NCI-H460 (cell line): ENCODE measurements at places on chromosomes 1 and 21. TPM values are rescaled to one million over a fixed set of nuclear protein-coding genes. Genes with fewer than 3 reads are reported as not detected.

DNA sequence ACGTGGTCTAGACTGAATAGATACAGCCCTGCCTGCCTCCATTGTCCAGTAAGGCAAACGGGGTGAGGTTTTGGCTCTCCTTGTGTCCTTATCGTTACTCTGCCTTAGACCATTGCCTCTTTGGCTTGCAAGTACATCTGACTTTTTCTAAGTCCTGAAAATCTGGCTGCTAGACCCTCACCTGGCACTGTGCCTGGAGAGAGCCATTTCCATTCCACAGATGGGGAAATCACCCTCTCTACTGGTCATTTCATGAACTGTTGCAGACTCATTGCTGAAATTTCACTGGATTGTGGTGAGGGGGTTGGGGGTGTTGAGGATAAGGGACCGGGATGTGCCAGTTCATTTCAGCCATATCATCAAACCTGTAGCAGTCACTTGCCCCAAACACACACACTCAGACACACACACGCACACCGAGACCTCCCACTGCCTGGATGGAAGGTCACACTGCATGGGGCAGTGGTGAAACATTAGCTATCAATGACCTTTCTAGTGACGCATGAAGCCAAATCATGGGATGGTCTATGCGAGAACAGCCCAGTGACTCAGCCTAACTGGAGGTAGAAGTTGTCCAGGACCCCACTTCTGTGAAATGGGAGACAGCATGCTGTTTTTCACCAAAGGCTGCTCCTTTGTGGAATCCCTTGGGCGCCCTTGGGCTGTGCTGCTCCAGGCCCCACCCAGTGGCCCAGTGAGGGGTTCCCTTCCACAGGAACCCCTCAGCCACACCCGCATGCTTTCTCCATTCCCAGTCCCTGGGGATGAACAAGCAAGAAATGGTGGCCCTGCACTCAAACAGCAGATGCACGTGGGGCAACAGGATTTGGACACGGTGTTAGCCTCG is 34.9 kb upstream of the VASH2 start:
- no peak for DNase-seq

DNA sequence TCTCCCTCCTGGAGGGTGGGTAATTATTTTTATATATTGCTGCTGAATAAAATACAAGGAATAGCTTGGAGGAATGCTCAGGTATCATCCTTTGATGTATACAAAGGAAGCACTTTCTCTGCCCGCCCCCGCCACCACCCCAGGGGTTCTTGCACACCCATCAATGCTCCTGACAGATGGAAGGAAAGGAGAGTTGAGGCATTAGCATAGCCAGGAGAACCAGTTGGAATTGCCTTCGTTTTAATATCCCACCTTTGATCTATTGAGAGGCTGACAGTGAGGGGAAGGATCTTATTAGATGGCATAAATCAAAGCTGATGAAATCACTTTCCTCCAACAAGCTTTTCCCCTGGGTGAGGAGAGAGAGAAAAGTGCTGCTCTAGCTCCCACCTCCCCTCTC is 71.1 kb downstream of the LGR6 start:
- no peak for DNase-seq

GRCh38 chr1:150221552-150221951 is 14.4 kb downstream of the ANP32E start:
- DNase-seq = no peak

- peak; percentile 60 for DNase-seq
Observed at GRCh38 chr1:9289090-9289534, 3.6 kb upstream of the SPSB1 start.

- no peak for DNase-seq
Observed at GRCh38 chr1:52059321-52059720, 3.2 kb downstream of the BTF3L4 start.

DNA sequence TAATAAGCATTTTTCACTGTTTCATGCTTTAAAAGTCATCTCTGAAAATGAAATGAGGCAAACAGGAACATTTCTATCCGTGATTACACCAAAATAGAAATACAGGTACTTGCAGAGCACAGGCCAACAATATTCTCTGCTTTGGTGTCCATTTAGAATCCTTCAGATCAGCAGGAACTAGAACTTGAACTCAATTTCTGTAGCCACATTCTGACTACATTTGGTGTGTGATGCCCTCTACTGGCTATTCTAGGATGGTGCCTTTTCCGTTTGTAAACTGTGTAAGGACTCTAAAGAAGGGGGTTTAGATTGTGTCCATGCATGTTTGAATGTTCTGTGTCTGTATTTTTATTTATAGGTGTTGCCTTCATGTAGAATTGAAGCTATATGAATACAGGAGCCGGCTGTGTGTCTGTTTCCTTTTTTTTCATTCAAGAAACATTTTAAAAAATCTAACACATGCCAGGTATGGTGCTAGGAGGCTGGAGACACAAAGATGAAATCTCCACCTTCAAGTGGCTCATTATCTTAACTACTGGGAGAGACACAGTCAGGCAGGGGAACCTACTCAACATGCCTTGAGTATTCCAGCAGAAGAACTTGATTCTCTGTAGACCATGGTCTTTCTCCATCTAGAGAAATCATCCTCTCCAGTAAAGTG is 7.6 kb upstream of the ZNF326 start:
- peak; percentile 64 for DNase-seq

DNA sequence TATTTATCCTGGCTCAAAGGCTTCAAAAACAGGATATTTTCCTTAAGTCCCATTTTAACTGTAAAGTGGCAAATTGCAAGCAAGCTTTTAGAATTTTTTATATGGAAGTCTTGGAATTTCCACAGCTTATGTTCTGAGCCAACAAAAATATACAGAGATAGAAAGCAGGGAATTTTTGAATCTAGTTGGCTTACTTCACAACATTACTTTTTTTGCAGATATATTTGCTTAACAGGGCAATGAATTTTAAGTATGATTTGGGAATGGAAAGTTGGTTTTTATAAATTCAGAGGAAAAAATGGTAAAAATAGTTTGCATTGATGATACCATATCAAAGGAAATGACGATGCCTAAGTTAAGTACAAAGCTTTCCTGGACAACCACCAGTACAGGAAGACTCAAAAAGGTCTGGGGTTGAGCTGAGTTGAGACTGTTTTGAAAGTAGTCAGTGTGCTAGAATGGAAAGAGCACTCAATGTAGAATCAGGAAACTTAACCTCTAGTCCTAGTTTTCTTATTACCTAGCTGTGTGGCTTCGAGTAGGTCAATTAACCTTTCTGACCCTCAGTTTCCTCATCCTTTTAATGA is 11.0 kb upstream of the VCAM1 start:
- DNase-seq = no peak

DNA sequence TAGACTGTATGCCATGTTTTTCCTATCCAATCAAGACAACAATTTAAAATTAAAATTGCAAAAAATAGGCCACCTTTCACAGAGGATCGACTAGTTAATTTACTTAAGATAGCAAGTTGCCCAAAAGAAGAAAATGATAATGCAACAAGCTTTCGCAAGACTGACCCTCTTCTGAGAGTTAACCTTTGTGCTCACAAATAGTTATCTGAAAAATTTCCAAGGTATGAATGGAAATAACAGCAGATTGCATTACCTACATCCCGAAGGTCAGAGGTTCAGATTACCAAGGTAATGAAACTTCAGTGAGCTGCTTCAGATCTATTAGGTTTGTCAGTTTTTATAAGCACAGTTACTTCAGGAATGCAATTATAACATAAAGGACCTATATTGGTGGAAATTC is 298.0 kb downstream of the KCTD3 start:
- DNase-seq = no peak

DNA sequence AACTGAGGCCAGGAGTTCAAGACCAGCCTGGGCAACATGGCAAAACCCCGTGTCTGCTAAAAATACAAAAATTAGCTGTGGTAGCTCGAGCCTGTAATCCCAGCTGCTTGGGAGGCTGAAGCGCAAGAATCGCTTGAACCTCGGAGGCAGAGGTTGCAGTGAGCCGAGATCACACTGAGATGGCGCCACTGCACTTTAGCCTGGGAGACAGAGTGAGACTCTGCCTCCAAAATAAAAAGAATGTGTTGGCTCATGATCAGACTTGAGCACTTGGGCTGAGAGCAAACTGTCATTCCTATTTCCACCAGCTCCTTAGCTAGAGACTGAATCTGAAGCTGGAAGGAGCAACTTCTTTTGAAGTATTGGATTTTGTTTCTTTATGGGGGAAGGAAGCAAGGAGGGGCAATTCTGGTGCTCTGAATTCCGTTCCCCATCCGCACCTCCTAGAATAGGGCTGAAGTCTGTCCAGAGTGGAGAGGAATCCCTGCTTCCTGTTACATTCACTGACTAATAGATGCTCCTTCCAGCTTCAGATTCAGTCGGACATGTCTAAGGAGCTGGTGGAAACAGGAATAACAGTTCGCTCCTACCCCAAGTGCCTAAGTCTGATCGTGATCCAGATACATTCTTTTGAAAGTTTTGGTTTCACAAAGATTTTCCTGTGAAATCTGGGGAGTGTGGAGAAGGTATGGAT is 3.8 kb downstream of the ZNF672 start:
- DNase-seq = peak; percentile 38

DNA sequence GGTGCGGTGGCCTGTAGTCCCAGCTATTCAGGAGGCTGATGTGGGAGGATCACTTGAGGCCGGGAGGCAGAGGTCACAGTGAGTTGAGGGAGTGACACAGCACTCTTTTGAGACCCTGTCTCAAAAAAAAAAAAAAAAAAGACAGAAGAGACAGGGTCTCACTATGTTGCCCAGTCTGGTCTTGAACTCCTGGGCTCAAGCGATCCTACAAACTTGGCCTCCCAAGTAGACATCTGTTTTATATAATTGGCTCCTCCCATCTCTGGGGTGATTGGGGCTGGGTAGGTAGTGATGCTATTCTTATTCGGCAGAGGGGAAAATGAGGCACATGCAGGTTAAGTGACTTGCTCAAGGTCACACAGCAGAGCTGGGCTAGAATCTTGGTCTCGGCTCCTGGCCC is 23.6 kb upstream of the VPS13D start:
- DNase-seq = no peak

GRCh38 chr1:71054281-71054731 is 6.7 kb upstream of the PTGER3 start:
- no peak for DNase-seq

DNA sequence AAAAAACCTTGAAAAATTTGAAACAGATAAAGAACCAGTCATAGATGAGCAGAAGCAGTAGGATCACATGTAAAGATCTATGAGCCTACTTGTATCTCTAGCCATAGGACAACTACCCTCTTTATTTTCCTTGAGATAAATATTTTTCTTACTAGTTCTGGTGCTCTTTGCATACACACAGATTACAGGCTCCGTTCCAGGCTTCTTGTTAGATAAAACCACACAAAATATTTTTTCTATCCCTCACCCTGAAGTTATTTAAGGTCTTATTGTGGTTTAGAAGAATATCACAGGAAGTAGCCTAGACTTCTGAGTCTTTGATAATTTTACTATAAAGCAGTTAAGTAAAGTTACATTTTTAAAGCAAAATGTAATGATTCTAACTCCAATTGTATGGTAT is 512.2 kb downstream of the NEGR1 start:
- no peak for DNase-seq

- no peak for DNase-seq
Observed at GRCh38 chr1:73359001-73359400, 839.0 kb downstream of the LRRIQ3 start.

DNA sequence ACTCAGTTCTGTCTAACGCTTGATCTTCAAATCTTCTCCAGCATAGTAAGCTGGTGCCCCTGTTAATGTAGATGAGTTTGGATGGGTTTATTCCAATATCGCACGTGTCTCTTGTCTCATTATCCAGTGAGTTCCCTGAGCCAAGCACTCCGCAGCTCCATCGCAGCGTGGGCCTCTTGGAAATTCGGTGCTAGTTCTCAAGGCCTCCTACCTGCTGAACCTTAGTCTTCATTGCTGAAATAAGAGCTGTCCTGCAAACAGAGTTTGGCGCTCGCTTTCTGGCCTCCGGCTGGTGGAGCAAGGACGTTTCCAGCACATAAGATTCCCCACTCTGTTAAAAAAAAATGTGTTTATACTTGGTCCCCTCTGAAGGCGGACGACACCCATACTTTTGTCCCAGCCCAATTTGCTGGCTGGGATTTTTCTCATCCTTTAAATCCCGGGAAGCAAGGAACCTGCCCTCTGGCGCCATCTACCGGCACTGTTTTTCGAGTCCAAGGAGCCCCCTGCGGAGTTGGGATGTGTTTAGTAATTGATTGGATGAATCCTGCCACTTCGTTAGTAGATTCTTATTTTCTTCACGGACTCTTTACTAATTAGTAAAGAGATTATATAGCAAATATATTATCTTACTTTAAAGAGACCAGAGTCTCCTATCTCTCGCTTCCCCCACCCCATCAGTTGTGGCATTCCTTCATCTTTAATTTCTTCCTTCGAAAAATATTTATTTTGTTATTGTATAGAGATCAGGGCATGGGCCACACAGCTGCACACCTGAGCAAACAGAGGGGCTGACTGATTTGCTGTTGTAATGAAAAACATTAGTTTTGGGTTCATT is 14.7 kb downstream of the JUN start:
- DNase-seq = no peak

DNA sequence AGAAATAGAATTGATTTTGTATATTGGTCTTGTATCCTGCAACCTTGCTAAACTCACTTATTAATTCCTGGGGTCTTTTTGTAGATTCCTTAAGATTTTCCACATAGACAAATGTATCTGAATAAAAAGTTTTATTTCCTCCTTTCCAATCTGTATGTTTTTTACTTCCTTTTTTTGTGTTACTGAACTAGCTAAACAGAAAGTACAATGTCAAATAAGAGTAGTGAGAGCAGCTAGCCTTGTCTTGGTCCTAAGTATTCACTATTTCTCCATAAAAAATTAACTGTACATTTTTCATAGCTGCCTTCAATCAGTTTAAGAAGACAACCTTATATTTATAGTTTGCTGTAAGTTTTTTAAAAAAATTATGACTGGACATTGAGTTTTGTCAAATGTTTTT is 74.9 kb downstream of the FASLG start:
- no peak for DNase-seq

DNA sequence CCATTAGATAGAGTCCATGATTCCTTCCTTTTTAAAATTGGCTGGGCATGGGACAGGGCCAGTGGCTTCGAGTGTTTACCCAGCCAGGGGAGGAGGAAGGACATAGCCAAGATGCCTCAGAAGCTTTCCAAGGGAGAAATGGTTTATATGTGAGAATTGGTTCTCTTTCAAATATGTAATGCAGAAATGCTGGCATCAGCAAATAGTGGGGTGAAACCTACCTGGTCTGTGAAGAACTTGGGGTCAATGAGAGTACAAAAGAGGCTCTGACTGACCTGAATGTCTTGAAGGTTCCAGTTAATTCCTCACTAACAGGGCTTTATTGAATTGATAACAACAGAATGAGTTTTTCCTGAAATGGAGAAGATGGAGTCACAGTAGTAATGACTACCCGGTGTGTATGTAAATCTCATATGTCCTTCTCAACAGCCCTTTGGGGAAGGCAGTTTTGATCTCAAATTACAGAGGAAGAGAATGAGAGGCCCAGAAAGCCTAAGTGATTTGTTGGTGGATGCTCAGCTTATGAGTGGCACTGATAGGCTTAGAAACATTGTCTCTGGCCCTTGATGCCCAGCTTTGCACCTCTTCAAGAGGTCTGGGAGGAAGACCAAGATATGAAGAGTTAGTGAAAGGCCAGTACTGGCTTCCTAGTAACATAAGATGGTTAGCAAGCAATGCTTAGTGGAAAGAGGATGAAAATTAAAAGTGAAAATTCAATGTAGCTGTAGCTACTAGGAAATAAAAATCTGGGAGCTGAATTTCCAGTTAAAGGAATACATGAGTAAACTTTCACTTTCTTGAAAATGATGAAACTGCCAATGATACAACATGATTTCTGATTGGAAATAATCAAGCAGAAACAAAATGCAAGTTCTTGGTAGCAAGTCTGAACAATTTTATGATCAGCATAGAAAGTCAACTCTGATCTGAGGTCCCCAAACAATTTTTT is 2.7 kb downstream of the ATF3 start:
- DNase-seq = no peak

The DHDDS gene
- 20.3 and 24.9 TPM in 2 replicates for total RNA-seq

The CYP4B1 gene
- not detected in 2 replicates for total RNA-seq

The CFHR1 gene
- total RNA-seq = 0.55 and 1.3 TPM in 2 replicates

The NCF2 gene
- total RNA-seq = 0.17 and 0.29 TPM in 2 replicates

The ATP5IF1 gene
- total RNA-seq = 160 and 197 TPM in 2 replicates
